ENCODE measurements at places on chromosomes 6 and 20.

- DNase-seq: no peak
Measured at GRCh38 chr6:114167583-114168576, 174.9 kb downstream of the HS3ST5 start.

GRCh38 chr6:167805349-167806060 is 21.2 kb upstream of the AFDN start:
- no peak for DNase-seq

DNA sequence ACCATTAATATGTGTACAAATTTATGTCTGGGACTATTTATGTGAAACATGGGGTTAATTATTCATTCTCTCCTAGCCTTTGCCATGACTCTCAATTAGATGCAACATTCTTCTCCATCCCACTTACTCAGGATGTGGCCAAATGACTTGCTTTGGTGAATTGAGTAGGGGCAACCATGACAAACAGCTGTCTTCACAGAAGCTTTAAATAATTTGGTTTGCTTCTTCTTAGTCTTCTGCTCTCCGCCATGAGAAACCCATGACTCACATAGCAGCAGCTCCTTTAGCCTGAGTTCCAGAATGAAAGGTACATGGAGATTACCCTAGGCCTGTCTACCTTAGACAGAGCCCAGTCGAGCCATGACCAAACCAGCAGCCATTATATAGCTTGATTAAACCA is 74.7 kb downstream of the FRK start:
- no peak for DNase-seq

DNA sequence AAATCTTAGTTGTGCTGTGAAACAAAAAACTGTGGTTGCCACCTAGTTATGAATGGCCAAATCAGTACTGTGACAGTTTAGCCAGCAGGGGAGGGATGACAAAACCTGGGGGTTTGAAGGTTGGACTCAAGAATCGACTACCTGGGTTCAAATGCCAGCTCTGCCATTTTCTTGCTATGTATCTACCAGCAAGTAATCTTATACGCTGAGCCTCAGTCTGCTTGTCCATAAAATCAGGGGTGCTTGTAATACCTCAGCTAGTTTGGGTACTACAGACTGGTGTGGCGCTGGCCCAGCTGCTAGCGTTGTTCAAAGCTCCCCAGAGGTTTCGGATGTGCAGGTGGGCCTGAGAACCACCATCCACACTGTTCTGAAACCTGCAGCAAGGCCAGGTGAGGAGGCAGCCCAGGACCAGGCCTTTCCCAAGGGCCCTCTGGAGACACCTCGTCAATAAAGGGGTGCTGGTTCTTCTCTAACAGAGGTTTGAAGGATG is 40.4 kb downstream of the TRAM2 start:
- DNase-seq: no peak

DNA sequence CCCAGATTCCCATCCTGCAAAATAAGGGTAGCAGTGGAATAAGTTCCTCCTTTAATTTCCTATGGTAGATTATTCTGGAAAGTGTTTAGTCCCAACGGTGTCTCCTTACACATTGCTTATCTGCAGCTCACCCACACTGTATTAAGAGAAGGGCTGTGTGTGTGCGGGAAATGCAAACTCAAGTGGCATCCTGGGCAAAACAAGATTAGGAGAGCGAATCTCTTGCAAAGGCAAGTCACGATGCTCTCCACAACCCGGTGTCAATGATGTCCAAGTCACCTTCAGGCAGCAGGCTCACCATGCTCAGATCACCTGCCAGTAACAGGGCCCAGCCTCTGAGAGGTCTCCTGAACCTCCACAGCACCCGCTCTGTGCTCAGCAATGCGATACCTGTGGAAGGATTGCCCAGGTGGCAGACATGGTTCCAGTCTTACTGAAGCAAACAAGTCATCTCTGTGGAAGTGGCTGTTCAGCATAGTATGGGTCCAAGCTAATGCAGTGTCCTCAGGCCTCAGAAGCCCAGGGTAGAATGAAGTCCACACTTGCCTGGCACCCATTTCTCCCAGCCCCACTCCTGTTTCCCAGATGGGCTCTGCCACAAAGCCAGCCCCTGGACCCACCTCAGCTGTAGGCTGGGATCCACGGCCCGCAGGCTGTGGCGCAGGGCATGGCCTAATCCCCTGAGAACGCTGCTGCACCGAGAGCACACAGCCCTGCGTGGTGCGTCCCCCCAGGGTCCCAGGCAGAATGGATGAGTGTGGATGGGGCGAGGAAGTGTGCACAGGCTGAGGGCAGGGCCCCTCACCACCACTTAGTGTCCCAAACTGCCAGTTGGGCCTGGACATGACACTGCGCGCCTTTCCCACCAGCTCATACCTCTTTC is 101.2 kb downstream of the PXDC1 start:
- DNase-seq: no peak

DNA sequence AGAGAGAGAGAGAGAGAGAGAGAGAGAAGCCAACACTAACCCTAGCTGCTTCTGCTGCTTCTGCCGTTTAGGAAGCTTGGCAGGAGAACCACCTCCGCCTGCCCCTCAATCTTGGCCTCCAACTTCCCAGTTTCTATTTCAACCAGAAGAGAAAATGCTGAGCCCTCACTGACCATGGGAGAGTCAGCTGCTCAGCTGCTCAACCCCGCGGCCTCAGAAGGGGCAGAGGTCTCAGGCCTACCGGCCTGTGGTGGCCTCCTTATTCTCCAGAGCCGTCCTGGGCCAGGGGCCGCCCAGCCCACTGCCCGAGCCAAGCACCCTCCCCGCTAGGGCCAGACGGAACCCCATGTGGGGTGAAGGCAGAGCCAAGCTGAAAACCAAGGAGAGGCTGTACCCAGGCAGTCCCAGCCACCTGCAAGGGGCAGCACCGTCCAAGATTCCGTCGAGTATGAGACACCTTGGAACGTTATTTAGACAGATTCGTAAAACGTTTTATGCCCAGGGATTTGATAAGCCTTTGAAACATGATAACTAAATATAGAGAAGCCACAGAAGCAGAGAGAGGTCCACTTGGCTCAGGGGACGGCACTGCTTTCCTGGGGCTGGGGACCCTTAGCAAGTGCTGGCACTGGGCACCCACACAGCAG is 116.6 kb downstream of the DLL1 start:
- no peak for DNase-seq

GRCh38 chr6:125564941-125565340 is 184.5 kb upstream of the HEY2 start:
- no peak for DNase-seq

- no peak for DNase-seq
Measured at GRCh38 chr6:25085756-25086155, 150.0 kb upstream of the RIPOR2 start.

Measured in T-helper 1 cell (primary cell).